ENCODE measurements at places on chromosomes 11 and 22.

DNA sequence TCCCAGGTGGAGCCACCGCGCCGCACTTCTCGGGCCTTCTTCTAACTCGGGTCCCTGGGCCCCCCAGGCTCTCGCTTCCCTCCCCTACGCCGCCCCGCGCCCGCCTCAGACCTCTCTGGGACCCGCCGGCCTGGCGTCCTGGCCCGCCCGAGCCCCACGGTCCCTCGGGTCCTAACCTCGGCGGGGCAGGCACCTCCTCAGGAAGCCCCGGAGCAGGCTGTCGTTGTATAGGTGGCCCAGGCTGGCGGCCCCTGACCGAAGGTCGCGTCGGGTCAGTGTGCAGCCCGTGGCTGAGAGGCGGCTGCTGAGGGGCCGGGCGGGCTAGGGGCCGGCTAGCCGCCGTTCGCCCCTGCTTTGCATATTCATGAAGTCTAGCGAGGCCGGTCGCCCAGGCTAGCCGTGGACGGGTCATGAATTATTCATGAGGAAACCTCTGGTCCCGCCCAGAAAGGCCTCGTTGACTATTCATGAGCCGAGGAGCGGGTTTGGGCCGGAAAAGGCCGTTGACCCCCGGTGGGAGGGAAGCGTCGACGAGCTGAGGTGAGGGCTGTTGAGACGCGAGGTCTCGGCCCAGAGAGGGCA, at the start of gene HORMAD2:
HORMAD2 (plus strand) TSS at position 513 of the 582 bp plus-strand sequence. CDS start 13,489 bp downstream, outside the sequence.
- no peak for DNase-seq

- peak; percentile 27 for DNase-seq
Measured at GRCh38 chr11:47641600-47642098, 710 bp downstream of the MTCH2 start.

- no peak for DNase-seq
Measured at GRCh38 chr11:114211444-114212121, 84.6 kb upstream of the NNMT start.

DNA sequence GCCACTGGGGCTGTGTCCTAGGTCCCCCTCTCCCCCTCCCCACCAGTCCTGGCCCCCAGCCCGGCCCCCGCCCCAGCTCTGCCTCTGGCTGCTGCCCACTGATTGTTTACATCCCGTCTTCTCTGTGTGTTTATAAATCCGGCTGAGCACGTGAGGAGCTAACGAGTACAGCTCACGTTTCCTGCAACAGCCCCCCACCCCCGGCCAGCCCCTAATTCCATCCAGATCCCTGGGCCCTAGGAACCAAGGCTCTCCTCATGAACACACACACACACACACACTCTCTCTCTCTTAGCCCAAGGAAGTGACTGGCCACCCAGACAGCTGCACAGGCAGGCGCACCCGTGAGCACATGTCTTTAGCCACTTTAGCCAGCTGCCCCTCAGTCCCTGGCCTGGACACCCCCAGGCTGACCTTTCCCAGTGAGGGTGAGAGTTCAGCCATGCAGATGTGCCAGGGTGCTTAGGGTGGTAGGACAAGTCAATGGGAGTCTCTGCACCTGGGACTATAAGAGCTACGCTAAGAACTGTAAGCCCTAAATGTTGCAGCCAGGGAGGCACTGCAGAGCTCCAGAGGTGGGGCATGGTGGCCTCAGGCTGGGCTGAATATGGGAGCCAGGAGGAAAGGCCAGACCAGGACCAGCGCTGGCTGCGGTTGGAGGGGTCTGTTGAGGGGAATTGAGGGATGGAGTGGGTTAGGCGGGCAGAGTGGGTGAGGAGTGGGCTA, 2.9 kb downstream of the CLCF1 start:
- no peak for DNase-seq
